ENCODE measurements at places on chromosomes 7 and 10.
A peak's percentile ranks its signal among the peaks of the same experiment; 100 is the strongest.

- DNase-seq, result no peak
Measured at GRCh38 chr10:86233131-86233530, 133.5 kb downstream of the GRID1 start.

DNA sequence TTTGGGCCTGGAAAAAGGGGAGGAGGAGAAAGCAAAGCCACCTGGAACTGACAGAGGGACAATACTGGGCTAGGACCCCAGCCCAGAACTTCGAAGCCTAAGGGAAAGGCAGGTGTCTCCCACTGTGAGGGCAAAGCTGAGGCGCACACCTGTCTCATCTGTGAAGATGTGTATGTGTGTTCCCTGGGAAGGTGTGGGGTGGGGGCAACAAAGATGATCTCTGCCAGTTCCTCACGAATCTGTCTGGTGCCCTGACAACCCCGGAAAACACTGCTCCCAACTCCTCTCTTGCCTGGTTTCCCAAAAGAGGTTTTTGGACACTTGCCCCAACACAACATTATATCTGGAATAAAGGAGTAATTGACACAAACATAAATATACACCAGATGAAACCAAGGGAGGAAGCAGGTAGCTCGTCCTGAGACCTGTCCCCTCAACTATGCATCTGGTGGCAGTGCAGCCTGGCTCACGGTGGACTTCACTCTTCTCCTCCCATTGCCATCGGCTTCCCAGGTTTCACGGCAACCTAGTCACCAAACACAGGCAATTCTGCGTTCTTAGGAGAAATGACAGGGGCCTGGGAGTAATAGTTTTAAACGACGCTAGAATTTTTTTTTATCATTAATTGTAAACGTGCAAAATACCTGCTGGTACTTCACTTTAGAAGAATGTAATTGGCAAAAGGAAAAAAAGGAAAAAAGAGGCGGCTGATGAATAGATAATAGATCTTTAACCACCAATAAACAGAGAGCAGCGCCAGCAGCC lies 1.7 kb upstream of the EMX2 start:
- no peak for DNase-seq

- DNase-seq, result no peak
Measured at GRCh38 chr10:12158111-12158510, 28.6 kb downstream of the SEC61A2 start.

- DNase-seq, result no peak
Measured at GRCh38 chr7:19105546-19105945, 11.9 kb downstream of the TWIST1 start.

DNA sequence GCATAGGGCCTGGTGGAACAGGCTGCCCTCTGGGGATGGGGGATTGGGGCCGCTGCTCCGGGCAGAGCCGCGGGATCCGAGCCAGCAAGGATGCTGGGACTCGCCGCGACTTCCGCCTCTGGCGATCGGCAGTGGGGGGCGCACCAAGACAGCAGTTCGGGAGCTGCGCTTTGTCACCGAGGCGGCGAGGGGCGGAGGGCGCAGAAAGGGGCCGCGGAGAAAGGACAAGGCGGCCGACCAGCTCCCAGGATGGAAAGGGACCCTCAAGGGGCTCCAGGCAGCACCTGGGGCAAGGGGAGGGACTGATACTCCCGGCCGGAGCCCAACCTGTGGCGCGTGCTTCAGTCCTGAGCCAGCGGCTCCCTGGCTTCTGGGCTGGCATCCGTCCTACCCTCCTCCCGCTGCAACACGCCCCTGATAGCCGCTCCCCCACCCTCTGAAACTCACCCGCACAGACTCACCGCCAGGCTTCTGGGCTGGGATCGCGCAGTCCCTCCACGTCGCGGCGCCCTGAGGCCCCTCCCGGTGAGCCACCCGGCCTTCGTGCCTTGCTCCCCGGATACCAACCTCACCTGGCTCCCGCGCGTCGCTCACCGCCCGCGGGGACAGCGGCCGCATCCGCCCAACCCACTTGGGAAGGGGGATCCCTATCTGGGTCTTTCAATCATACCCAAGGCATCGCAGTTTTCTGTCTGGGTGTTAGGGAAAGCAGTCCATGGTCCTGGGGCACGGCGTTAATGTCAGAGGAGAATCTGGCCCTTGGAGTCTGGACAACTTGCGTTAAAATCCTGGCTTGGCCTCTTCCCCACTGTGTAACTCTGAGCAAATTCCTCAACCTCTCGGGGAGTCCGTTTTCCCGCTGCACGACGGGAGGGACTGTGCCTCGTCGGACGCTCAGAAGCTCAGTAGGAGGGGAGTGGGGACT lies 7.0 kb upstream of the EVX1 start:
- DNase-seq, result peak; percentile 83
